Activated CD8-positive, alpha-beta memory T cell treated with anti-CD3 and anti-CD28 coated beads for 48 hours (primary cell): ENCODE measurements at places on chromosomes 7 and 10.

DNA sequence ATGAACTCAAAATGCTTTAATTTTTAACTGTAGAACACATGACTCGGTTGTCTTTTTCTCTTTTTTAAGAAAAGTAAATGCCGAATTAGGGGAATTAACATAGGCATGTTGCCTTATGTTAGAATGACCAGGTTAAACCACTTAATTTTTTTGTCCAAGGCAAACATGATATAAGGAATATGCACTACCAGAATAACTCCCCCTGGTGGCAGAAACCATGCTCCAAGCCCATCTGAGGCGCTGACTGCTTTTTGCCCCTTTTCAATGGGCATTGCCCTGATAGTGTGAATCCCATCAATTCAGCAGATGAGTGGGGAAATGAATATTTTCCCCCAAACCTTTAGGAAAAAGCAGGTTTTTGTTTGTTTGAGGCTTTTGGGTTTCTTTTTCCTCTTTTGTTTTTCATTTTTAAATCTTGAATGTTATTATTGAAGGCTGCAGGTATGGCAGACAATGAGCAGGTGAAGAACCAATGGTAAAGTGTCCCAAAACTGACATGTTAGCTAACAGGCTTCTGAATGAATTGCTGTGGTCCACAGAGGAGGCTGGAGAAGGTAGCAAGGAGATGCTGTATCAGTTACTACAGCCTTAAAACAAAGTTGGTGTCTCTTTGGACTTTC lies 284.3 kb downstream of the SORCS3 start:
- DNase-seq, result no peak

- DNase-seq, result no peak
Measured at GRCh38 chr10:76209135-76209534, 777.7 kb downstream of the LRMDA start.

GRCh38 chr7:80848841-80849240 lies 70.0 kb downstream of the SEMA3C start:
- DNase-seq, result no peak

DNA sequence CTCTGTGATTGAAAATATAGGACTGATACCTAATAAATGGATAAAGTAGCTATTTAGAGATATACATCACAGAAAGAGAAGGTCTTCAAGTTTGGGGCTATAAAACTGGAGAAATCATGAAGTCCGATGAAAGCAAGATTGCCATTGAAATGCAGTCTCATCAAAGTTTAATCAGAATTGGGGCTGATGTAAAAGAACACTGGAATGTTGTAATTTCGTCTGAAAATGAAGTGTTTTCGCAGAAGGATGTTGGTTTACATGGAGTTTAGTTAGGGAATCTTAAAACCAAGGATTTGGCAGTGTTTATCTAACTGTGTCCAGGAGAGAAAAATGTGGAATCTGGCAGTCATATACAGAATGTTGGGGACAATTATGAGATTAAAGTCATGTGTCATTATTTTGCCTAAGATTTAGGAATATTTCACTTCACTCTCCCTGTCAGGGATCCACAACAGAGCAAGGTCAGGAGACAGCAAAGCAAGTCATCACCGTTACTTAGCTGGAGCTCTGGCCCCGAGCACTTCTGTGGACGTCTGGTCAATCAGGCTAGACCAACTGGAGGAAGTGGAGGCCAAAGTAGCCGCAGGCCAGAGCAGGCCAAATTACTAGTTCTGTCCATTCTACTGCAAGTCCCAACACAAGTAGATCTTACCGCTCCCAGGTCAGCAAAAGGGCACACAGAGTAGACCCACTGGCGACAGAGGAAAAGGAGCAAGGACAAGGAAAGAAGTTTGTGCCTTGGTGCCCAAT lies 37.0 kb downstream of the EPDR1 start:
- no peak for DNase-seq

- no peak for DNase-seq
Measured at GRCh38 chr7:147586110-147586509, 1004.5 kb upstream of the C7orf33 start.

GRCh38 chr10:63716016-63716580 lies 194.9 kb downstream of the REEP3 start:
- no peak for DNase-seq

- no peak for DNase-seq
Measured at GRCh38 chr10:30463944-30464451, 30.0 kb downstream of the MAP3K8 start.

DNA sequence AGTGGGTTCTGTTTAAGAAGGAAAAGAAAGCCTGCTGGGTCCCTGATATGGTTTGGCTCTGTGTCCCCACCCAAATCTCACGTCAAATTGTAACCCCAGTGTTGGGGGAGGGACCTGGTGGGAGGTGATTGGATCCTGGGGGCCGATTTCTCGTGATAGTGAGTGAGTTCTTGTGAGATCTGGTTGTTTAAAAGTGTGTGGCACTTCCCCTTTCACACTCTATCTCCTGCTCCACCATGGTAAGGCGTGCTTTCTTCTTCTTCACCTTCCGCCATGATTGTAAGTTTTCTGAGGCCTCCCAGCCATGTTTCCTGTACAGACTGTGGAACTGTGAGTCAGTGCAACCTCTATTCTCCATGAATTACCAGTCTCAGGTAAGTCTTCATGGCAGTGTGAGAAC lies 42.6 kb downstream of the INPP5A start:
- no peak for DNase-seq

DNA sequence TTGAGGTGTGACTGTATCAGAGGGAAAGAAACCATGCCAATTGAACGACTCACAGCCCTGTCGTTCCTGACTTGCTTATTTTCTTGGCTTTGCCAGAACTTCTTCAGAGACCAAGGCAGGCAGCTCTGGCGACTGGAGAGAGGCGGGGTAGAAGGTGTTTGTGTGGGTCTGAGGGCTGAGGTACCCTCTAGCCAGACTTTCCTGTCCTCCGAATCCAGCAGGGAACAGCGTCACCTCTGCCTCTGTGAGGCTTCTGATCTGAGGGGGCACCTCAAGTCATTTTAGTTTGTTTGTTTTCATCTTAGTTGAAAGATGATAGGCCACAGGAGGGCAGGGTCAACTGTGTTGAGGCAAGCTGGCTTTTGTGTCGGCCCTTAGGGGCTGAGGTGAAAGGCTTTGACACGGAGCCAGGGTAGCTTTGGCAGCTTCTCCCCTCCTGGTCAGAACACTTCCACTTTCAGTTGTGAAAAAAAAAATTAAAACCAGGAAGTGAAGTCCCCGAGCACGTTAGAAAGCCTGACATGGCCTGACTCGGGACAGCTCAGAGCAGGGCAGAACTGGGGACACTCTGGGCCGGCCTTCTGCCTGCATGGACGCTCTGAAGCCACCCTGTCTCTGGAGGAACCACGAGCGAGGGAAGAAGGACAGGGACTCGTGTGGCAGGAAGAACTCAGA lies 1.9 kb downstream of the ACSL5 start:
- DNase-seq, result no peak

GRCh38 chr7:92808006-92808405 lies 28.4 kb downstream of the CDK6 start:
- DNase-seq, result no peak

DNA sequence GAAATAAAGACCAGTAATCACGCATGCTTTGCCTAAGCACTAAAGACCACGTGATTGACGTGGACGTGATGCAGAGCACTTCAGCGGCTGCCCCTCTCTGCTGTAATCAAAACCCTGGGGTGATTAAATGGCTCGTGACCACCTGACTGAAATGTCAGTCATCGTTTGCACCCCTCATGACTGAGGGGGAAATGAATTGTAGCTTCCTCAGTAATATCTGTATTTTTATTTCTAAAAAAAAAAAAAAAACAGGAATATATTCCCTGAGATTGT lies 148.1 kb upstream of the RSU1 start:
- no peak for DNase-seq

GRCh38 chr7:78543976-78544375 lies 745.4 kb downstream of the PHTF2 start:
- no peak for DNase-seq

- no peak for DNase-seq
Measured at GRCh38 chr10:56279270-56279669, 81.8 kb downstream of the ZWINT start.

GRCh38 chr10:92891885-92892690 lies 43.8 kb downstream of the EXOC6 start:
- no peak for DNase-seq

GRCh38 chr10:101933976-101934375 lies 90.4 kb upstream of the KCNIP2 start:
- no peak for DNase-seq

DNA sequence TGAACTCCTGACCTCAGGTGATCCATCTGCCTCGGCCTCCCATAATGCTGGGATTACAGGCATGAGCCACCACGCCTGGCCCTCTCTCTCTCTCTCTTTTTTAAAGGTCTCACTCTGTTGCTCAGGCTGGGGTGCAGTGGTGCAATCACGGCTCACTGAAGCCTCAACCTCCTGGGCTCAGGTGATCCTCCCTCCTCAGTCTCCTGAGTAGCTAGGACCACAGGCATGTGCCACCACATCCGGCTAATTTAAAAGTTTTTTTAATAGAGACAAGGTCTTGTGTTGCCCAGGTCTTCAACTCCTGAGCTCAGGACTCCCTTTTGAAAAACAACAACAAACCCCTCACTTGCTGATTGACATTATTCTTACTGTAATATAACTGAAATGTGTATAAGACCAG lies 11.6 kb downstream of the PALD1 start:
- no peak for DNase-seq

GRCh38 chr10:7491949-7492659 lies 81.3 kb upstream of the SFMBT2 start:
- DNase-seq, result no peak

DNA sequence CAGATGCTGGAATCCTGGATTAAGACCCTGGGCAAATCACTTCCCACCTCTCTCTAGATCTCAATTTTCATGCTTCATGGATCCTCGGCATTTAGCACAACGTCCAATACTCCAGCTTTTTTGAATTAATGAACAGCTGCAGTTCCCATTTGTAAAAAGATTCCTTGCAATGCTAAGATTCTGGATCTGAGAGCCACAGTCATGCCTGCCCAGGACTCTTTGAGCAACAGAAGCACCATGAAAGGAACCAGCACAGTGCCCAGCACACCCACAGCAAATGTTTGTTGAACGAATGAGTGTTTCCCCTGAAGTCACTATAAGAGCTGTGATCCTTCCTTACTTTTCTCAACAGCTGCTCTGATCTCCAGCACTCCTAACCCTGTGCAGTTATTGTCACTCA lies 20.8 kb upstream of the DDIT4 start:
- DNase-seq, result no peak

- DNase-seq, result no peak
Measured at GRCh38 chr10:132803416-132804210, 17.7 kb upstream of the NKX6-2 start.

DNA sequence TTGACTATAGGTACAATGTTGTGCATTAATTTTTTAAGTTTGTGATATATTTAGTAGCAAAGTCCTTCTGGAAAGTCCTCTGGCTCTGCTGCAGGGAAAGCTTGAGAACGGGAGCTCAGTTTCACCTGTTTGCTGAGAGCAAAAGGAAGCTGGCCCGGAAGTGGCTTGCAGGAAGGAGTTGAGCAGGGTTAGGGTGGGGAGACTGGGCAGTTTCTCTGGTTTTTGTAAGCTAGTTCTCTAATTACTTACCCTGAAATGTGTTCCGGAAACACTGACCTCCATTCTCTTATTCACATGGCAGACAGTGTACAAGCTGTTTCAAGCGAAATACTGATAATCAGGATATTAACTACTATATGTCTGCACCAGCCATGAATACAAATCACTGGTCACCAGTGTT lies 22.3 kb downstream of the MAP3K8 start:
- no peak for DNase-seq
